NCI-H1048 (cell line): ENCODE measurements at places on chromosomes 4 and X.
A peak's percentile ranks its signal among the peaks of the same experiment; 100 is the strongest.

DNA sequence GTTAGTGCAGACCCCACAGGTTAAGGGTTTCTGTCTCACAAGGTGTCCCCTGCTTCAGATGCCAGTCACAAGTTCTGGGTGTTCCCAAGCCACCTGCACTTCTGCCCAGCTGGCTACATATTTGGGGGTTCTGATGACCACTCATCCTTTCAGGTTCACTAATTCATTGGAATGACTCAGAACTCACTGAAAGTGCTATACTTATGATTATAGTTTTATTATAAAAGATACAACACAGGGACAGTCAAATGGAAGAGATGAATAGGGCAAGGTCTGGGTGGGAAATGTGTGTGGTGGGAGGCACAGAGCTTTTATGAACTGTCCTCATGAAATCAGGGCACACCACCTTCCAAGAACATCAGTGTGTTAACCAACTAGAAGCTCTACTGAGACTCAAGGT lies 97.7 kb upstream of the CASK start:
- no peak for DNase-seq

GRCh38 chrX:106707771-106708454 lies 18.6 kb upstream of the RNF128 start:
- no peak for DNase-seq

GRCh38 chrX:3788494-3789233 lies 75.2 kb upstream of the PRKX start:
- DNase-seq: no peak

DNA sequence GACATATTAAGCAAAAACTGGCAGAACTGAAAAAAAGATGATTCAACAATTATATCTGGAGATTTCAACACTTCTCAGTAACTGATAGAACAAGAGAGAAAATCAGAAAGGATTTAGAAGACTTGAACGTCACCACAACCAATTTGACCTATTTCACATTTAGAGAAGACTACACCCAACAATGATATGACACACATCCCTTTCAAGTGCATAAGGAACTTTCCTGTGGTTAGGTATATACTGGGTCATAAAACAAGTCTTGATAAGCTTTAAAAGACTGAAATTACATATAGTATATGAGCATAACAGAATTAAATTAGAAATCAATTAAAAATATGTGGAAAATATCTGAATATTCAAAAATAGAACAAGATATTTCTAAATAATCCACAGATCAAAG lies 201.2 kb upstream of the HAND2 start:
- no peak for DNase-seq

- peak; percentile 35 for DNase-seq
These were observed 96.4 kb downstream of the PGRMC2 start for GRCh38 chr4:128191115-128191781.
